Activated CD8-positive, alpha-beta memory T cell treated with anti-CD3 and anti-CD28 coated beads for 1 hour (primary cell): ENCODE measurements at places on chromosomes 6 and 20.
A peak's percentile ranks its signal among the peaks of the same experiment; 100 is the strongest.

DNA sequence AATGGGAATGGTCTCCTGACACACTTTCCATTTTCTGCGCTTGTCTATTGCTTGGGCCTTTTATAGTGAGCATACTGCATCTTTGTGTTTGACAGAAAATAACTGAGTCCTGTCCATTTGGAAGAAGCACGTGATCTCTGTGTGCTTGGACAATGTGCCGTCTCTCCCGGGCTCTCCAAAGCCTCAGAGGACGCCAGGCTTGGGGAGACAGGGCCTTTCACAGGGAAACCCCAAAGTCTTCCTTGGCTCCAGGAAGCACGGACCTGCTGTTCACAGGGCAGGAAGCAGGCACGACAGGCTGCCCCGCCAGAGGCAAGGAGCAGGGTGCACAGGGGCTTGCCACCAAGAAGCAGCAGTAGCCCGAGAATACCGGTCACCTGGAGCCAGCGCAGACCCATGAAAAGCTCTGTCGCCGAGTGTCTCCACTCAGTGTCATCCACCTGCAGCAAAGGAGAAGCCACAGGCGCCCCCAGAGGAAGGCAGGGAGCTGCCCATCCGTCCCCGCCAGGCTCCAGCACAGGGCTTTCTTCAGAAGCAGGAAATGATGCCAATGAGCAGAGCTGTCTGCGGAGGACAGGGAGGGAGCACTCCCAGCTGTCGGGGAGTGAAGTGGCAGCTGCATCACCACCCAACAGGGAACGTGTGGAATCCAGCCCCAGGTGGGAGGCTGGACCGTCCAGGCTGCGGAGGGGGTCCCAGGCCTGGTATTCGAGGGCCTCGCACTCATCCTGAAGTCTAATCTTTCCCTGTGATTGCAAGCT lies 135.1 kb downstream of the AGPAT4 start:
- no peak for DNase-seq

- peak; percentile 62 for DNase-seq
Observed at GRCh38 chr20:38804682-38805501, 605 bp upstream of the PPP1R16B start.

DNA sequence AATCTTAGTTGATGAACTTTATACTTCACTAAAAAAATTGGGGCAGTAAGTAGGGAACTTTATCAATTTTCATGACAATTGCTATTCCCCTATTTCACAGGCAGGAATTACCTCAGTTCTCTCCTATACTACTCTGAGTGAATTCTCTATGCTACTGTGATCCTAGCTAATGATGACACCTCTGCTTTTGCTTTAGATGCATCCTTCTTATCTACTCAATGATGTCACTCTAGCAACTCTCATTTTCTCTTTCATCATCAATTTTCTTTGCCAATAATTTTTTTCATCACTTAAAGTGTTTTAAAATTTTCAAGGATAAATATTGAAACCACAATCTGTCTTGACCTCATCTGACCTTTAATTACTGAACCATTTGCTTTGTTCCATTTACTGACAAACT lies 8.1 kb downstream of the DEFB114 start:
- no peak for DNase-seq

GRCh38 chr6:28812778-28813569 lies 110.8 kb downstream of the TRIM27 start:
- DNase-seq = no peak

DNA sequence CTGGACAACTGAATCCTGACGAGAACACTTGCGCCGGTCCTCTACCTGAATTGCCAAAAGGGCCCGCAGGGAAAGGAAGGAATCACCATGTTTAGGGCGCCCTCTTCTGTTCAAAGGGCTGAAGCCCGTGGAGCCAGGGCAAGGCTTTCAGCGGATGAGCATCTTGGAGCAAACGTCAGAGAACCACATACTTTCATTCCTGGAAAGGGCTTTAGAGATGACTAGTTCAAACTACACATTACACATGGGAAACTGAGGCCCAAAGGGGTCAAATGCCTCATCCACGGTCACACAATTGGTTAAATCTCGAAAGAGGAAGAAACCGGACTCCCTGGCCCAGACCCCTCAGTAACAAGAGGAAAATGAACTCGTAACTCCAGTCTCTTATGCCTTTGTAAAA lies 11.5 kb upstream of the ZNF133 start:
- DNase-seq = peak; percentile 18

DNA sequence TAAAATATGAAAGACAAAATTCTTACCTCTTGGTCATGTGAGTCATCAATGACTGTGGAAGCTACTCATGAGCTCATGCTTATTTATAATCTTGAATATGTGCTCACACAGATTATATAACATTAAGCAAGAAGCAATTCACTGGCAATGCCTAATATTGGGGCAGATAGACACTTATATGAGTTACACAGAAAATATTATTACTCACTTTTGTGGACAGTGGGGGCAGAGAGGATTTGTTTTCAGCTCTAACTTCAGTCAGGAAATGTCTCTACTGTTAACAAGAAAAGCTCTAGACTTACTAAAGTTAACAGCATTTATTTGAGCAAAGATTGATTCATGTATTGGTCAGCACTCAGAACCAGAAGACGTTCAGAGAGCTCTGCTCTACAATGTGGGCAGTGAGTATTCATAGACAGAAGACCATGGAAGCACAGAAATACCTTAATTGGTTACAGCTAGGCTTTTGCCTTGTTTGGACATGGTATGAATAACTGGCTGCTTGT lies 85.8 kb upstream of the AHI1 start:
- DNase-seq = no peak

DNA sequence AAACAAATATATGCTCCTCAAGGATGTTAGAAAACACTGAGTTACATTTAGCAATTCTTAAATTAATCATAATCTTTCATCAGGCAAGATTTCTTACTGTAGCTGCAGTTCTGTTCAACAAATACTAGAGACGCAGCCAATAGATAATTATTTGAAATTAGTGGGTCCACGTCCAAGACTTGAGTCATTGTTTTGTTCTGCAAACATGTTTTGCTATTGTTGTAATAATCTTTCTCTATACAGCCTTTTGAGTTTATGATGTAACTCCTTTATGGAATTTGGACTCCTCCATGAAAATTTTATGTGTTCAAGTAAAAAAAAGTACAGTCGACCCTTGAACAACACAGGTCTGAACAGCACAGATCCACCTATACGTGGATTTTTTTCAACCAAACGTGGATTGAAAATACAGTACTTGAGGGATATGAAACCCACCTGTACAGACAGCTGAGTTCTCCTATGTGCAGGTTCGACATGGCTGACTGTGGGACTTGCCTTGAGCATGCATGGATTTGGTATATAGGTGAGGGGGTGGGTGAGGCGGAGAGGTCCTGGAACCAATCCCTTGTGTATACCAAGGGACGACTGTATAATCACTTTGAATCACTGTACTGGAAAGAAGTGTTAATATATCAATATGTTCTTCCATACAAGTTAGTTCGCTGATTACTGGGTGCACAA lies 41.3 kb upstream of the SLC22A16 start:
- DNase-seq = no peak

DNA sequence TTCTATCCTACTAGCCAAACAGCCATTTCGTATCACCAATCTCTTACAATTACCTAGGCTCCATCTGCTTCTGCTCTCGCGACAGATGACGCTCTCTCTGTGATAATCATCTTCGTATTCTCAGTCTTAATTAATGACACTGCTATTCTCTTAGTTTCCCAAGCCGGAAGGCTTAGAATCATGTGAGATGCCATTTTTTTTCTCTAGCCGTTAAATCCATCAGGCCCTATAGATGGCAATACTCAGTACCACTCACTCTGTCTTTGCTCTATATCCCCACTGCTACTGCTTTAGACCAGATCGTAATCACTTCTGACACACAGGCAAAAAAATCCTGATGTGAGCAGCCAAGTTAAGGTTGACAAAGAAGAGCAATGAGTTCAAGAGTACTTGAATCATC lies 2.1 kb upstream of the THEMIS start:
- no peak for DNase-seq

- DNase-seq = no peak
Observed at GRCh38 chr6:105178110-105178509, 1.7 kb downstream of the POPDC3 start.

DNA sequence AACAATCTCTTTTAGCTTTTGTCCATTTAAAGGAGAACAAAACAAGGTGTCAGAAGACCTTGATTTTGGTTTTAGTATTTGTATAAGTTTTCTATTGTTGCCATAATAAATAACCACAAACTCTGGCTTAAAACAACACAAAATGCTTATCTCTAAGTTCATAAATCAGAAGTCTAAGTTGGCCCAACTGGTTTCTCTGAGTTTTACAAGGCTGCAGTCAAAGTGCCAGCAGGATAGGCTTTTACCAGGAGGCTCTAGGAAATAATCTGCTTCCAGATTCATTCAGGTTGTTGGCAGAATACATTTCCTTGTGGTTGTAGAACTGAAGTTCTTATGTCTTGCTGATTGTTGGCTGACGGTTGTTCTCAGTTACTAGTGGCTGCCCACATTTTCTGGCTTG lies 147.2 kb upstream of the HMGCLL1 start:
- DNase-seq = no peak

- DNase-seq = no peak
Observed at GRCh38 chr6:168018664-168019063, 21.2 kb downstream of the KIF25 start.

DNA sequence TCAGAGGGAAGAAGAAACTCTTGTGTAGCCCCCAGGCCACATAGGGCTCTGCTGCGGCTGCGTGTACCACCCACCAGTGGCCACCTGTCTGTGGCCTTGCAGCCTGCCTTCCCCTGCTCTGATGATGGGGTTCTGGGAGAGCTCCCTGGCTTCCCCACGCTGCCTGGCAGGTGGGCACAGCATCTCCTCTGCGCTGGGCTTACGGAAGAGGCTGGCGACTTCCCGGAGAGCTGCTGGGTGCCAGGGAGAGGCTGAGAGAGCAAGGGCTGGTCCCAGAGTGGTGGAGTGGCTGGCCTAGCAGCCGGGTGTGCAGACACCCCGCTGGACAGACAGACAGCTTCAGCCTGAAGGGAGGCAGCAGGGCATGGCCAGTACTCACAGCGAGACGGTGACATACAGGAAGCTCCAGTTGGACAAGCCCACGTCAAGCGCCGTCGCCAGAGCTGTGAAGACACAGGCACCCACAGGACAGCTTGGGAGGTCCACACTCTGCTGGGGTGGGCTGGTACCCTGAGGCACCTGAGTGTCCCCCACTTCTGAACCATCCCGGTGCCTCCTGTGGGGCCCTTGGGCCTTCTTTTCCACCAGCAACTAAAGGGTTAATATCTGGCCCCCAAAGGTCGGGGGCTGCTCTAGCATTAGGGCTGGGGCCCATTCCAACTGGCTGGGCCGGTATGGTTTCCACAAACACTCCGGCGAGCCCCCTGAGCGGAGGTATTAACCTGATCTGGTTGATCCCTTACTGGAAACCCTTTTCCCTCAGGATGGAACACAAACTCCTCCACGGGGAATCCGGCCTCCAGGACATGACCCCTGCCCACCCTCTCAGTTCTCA lies 48.1 kb upstream of the CDH22 start:
- no peak for DNase-seq

DNA sequence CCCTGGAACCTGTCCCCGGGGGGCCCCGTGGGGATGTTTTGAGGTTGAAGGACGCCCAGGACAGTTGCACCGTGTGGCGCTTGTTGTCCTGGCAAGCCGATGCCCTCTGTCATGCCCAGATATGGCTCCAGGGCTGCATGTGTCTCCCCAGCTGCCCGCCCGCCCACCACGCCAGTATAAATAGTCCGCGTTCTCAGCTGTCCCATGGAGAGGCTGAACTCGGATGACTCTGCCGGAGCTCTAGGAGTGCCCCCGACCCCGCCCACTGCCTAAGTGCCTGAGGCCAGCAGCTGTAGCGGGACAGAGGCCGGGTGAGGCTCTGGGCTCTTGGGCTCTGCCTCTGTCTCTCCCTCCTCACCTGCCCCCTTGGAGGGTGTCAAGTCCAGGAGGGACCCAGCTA lies 83.0 kb upstream of the GATA5 start:
- no peak for DNase-seq

GRCh38 chr6:127952176-127952575 lies 51.3 kb upstream of the THEMIS start:
- DNase-seq = no peak

- DNase-seq = no peak
Observed at GRCh38 chr6:136501096-136501495, 49.1 kb downstream of the MAP7 start.

GRCh38 chr20:54514028-54514607 lies 38.7 kb downstream of the DOK5 start:
- no peak for DNase-seq

DNA sequence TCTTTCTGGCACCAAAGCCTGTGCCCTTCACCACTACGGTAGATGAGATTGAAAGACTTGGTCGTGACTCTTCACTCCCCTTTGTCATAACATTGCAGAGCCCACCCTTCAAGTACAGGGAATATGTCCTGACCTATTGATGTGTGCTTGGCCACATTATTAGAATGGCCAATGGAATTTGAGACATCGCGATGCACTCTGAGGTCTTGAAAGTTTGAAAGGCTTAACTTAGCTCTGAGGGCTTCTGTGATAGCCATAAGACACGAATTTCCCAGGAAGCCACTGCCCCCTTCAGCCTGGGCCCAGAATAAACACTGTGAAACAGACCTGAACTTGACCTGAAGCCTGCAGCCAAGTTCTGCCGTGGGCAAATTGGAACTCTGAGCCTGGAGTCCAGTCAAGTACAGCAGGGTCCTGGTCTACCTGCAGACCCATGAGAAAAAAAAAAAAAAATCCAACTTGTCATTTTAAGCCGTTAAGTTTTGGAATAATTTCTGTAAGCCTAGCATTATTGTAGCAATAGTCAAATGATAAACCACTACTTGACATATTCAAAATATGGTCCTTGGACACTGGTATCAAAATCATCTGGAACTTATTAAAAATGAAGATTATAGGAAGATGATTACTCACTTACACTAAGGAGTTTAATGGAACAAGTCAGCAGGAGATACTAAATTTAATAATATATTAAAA lies 36.9 kb upstream of the TRAF3IP2 start:
- DNase-seq = no peak

DNA sequence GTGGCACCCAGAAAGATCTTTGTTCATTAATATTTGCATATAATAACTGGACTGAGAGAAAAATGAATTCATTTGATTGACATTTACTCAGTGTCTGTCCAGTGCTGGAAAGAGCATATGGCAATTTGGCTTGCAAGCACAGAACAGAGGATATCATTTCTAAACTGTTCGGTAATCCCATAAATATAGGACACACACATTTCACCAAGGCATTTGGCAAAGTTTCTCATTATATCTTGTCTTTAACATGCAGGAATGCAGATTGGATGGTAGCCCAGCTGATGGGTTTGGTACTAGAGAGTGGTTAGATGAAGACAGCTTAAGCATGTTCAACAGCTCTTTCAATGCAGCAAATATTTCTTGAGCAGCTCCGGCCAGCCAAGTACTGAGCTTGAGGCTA lies 259.2 kb downstream of the PRKN start:
- no peak for DNase-seq

DNA sequence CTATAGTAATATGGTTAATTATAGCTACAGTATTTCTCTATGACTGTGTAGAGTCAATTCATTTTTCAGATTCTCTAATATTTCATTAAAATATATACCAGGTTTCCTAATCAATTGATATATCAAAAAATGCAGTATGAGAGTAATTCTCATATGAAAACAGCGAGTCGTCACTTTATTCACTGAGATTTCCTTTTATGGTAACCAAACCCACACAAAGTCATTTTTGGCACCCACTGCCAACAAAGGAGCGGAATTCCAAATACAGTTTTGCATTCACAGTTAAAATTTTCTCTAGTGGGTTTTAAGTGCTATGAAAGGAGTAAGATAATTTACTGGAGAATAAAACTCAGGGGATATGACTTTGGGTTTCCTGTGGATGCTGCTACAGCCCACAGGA lies 163.8 kb downstream of the HIVEP2 start:
- DNase-seq = no peak
